PC-3 (cell line): ENCODE measurements at places on chromosomes 11 and 22. TPM values are rescaled to one million over a fixed set of nuclear protein-coding genes. Genes with fewer than 3 reads are reported as not detected.

Gene TXN2
- 49.6 and 52.5 TPM in 2 replicates for total RNA-seq

Gene APOL5
- not detected in 2 replicates for total RNA-seq

Gene MPZL2
- total RNA-seq = 40.6 and 51.5 TPM in 2 replicates

Gene TECTA
- 0.11 and 0.46 TPM in 2 replicates for total RNA-seq

Gene SNRPD3
- 175 and 270 TPM in 2 replicates for total RNA-seq

Gene ME3
- total RNA-seq = 80.8 and 83.8 TPM in 2 replicates

Gene IGLL1
- not detected in 2 replicates for total RNA-seq

DNA sequence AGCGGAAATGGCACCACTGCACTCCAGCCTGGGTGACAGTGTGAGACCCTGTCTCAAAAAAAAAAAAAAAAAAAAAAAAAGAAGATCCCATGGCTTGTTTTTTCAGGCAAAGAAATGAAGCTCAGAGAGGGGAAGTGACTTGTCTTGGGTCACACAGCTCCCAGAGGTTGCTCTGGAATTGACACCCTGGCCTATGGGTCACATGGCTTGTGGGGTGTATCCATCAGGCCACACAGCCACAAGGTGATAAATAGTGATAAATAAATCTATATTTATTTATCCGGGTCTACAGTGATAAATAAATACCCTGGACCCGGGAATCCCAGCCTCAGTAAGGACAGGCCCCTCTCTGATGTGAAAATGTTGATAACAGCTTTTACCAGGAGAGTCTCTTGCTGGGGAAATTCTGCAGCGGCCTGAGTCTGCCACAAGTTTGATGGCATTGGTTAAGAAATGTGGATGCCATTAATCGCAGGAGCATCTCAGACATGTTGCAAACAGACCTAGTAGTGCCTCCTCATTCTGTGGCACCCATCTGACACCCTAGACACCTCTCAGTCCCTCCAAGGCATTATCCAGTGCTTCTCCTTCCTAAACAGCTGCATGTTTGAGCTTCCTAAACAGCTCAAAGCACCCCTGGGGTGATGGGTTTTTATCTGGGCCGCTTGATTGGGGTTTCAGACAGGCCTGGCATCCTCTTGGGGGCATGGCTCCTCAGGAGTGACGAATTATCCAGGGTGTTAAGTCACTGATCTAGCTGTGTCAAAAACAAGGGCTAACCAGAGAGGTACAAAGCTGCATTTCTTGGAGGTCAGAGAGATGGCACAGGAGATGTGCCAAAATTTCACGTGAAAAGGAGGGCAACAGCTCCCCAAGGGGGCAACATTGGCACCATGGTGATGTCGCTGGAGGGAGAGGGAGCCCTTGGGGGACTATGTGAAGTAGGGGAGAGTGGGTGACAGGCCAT lies 1.9 kb upstream of the EMID1 start:
- DNase-seq = no peak

DNA sequence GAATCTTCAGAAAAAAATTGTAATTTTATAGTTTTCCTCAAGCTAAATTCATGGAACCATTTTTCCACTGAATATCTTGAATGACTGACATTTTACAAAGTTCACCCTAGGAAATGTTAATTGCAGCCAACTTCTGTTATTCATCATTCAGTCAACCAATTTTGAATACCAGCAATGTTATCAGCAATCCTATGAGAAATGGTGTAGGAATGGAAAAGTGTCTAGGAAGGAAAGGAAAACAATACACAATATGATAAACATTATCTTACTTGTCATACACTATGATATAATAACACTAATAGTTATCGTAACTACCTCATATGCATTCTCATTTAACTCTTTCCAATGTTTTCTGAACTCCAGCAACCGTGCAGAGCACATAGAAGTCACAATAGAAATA lies 790.5 kb upstream of the LRRC4C start:
- no peak for DNase-seq

GRCh38 chr11:12485328-12485727 lies 108.0 kb downstream of the PARVA start:
- peak; percentile 31 for DNase-seq

DNA sequence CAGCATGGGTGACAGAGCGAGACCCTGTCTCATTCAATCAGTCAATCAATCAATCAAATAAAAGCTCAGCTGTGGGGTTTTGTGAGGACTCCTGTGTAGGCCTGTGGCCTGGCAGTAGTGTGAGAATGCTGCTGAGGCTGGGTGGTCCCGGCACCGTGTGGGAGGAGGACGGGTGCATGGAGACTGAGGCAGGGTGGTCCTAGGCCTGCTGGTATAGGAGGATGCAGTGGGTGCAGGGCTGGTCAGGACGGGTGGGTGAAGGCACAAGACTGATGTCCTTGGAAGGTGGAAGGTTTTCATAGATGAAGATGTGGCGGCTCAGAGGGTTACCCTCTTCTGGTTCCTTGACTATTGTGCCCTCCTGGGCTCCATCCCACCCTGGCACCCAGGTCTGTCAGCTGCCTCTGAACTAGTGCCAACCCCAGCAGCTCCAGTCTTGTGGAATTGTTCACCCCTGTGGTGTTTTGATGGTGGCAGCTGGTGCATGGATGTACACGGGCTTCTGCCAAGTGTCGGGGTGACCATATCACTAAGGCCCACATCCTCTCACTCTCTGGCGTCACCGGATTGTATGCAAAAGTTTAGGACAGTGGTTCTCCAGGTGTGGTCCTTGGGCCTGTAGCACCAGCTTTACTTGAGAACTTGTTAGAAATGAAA lies 23.7 kb downstream of the TANGO2 start:
- DNase-seq = no peak

DNA sequence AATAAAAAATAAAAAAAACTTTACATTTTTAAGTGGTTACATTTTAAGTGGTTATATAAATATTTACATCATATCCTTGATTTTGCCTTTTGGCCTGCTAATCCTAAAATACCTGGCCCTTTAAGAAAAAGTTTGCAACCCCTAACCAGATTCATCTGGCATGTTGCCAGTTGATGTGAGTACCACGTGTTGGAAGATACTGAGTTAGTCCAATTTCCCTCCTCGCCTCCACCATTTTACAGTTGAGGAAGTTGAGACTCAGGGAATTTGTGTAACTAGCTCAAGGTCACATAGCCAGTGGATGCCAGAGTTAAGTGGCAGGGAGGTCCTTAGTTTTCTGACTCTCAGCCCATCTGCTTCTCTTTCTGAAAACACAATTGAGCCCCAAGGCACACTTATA lies 5.1 kb downstream of the ELF5 start:
- DNase-seq = no peak

- no peak for DNase-seq
Measured at GRCh38 chr22:24501301-24502005, 6.3 kb downstream of the UPB1 start.

GRCh38 chr11:101584655-101585054 lies 848 bp upstream of the TRPC6 start:
- DNase-seq = no peak

DNA sequence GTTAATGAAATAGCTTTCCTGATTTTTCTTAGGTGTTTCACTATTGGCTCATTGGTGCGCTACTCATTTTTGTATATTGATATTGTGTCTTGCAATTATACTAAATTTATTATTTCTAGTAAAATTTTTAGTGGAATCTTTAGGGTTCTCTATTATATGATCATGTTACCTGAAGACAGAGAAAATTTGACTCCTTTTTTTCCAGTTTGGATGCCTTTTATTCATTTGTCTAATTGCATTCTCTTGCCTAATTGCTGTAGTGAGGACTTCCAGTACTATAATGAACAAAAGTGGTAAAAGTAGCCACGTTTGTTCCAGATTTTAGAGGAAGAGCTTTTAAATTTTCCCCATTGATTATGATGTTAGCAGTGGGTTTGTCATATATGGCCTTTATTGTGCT lies 114.0 kb upstream of the SERPIND1 start:
- DNase-seq = no peak

GRCh38 chr22:35661464-35661863 lies 13.2 kb downstream of the APOL6 start:
- no peak for DNase-seq

DNA sequence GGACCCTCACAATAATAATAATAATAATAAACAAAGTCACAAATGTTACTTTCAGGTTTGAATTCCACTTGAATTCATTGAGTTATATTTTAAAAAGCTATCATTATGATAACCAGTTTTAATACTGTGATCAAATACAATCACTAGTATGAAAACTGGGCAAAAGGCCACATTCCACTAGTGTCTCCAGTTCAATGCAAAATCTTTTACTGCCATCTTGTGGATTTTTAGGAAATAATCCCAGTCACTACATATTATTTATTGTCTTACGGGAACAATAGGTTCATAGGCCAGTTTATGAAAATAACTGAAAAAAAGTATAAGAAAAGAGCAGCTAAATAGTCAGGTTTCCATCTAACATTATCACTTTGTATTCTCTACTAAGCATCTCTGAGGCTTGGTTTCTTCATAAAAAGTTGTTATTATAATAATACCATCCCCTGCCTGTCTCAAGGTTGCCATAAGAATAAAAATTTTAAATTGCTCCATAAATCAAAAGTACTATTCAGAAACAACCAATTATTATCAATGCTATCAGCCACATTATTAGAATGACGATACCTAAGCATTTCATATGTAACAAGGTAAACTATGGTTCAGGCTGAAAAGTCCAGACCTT lies 533.9 kb upstream of the CCDC90B start:
- DNase-seq = peak; percentile 80

DNA sequence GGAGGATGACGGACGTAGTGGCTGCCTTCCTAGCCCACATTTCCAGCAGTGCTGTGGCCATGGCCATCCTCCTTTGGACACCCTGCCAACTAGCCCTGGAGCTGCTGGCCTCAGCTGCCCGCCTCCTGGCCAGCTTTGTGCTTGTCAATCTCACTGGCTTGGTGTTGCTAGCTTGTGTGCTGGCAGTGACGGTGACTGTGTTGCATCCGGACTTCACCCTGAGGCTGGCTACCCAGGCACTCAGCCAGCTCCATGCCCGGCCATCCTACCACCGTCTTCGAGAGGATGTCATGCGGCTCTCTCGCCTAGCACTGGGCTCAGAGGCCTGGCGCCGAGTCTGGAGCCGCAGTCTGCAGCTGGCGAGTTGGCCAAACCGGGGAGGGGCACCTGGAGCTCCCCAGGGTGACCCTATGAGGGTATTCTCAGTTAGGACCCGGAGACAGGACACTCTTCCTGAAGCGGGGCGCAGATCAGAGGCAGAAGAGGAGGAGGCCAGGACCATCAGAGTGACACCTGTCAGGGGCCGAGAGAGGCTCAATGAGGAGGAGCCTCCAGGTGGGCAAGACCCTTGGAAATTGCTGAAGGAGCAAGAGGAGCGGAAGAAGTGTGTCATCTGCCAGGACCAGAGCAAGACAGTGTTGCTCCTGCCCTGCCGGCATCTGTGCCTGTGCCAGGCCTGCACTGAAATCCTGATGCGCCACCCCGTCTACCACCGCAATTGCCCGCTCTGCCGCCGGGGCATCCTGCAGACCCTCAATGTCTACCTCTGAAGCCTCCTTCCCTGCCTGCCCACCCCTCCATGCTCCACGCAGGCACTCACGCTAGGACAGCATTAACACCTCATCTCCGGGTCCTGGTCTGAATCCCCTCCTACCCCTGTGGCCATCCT lies 1.6 kb downstream of the RNF26 start:
- peak; percentile 46 for DNase-seq

- peak; percentile 98 for DNase-seq
Measured at GRCh38 chr22:29907753-29908515, 25.0 kb downstream of the MTMR3 start.

DNA sequence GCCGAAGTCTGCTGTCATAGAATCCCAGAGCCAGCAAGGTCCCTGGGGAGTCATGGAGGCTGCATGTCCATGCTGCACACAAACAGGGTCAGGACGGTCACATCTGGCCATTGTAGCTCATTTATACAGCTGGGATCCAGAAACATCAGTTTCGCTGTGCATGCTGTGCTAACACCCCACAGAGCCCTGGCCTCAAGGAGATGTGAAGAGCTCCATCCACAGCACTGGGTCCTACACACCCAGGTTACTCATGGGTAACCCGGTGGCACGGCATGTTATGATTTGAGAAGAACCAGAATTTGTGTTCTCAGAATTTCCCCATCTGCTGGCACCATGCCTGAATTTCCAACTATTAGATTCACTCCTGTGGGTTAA lies 146.3 kb upstream of the ARHGAP20 start:
- DNase-seq = no peak

DNA sequence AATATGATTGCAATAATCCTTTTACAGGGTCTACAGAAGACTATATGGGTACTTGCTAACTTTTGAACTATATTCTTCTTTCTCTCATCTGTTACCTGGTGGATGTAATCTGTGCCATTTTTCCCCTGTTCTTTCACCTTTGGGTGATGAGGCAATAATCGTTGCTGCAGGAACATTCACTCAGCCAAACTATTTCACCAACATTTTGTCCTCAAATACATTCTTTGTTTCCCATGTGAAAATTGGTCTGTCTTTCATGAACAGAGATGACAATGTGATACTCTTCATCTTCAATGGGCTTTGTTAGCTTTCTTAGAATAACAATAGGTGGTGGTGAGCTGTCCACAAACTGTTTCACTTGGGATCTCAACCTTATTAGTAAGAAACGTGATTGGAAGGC lies 52.1 kb upstream of the CAPRIN1 start:
- DNase-seq = no peak

DNA sequence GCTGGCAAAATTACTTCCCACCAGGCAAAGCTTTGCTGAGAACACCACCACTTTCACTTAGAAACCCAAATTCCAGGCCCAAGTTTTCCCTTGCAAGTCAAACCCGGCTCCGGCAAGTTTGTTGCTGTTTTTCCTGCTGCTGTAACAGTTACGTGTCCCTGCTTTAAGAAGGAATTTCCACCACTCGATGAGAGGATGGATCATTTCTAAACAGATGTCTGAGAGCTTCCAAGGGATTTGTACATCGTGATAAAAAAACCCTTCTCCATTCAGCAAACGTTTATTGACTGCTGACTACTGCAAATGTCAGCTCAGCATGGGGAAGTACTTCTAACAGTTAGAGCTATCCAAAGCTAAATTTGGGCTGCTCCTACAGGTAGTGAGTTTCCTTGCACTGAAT lies 19.7 kb downstream of the P2RX3 start:
- DNase-seq = no peak

GRCh38 chr11:121807051-121807450 lies 309.0 kb downstream of the BLID start:
- no peak for DNase-seq
